ENCODE measurements at places on chromosomes 1 and 21. TPM values are rescaled to one million over a fixed set of nuclear protein-coding genes. Genes with fewer than 3 reads are reported as not detected.

F13B gene
- polyA plus RNA-seq = not detected

RGS8 gene
- 0.06 TPM for polyA plus RNA-seq

NTMT2 gene
- not detected for polyA plus RNA-seq

PTPN22 gene
- 0.53 TPM for polyA plus RNA-seq

TSTD1 gene
- polyA plus RNA-seq = 79.0 TPM

NHLH2 gene
- not detected for polyA plus RNA-seq

KRTAP10-12 gene
- polyA plus RNA-seq = not detected

SELL gene
- 3.3 TPM for polyA plus RNA-seq

GBP4 gene
- polyA plus RNA-seq = 8.5 TPM

FAM72D gene
- 4.1 TPM for polyA plus RNA-seq

DNA sequence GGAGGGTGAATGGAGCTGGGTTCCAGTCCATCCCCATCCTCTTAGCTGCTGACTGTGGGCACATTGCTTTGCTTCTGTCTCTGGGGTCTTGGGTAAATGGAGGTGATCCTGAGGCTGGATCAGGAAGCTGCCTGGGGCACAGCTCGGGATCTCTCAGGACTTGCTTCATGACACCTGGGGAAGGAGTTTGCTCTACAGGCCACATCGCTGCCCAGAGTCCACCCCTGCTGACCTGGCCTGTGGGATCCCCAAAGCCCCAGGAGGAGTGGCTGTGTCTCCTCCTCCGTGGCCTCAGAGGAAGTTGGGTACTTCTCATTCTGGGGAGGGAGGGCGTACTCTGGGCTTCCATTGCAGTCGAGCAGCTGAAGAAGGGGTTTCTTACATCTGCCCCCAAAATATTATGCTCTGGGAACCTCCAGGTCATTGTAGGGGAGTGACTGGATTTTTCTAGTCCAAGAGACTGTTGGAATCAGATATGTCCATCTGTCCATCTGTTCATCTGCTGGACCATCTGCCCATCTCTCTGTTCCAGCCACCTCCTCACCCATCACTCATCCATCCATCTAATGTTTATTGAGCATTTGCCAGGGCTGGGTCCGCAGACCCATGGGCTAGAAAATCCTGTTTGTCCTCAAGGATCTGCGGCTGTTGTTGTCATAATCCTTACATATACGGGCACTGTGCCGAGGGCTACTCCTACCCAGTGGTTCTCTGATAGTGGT, 45.9 kb downstream of the ARHGEF10L start:
- DNase-seq = no peak

- DNase-seq = no peak
Observed at GRCh38 chr1:23567629-23567995, 8.3 kb upstream of the ID3 start.

- peak; percentile 58 for DNase-seq
Observed at GRCh38 chr1:1128454-1129139, 12.7 kb upstream of the C1orf159 start.

DNA sequence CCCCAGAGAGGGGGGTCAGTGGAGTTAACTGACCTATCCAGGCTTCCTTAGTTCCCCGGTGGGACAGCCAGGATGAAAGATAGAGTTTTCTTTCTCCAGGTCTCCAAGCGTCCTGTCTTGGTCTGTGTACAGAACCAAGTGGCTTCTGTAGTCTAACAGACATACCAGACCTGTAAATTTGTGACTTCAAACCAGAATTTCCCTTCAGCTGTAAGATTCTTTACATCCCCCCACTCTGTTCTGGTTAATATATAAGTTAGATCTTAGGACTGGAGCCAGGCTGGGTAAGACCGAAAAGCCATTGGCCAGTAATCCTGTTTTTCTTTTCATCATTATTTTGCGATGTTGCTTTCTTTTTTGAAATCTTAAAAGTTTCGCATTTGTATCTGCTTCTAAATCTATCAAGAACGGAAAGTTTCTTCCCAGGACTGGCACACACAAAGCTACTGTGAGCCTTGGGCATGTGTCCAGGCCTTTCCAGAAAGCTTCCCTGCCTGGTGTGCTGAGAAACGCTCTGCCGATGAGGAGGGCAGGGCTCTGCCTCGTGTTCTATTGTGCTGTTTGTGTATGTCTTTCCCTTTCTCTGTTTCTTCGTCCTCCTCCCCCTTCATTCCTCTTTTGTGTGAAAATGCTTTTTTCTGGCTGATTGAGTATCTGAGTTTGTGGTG, 72.3 kb downstream of the RGL1 start:
- DNase-seq = no peak

- no peak for DNase-seq
Observed at GRCh38 chr1:16099412-16099811, 26.0 kb upstream of the FAM131C start.

DNA sequence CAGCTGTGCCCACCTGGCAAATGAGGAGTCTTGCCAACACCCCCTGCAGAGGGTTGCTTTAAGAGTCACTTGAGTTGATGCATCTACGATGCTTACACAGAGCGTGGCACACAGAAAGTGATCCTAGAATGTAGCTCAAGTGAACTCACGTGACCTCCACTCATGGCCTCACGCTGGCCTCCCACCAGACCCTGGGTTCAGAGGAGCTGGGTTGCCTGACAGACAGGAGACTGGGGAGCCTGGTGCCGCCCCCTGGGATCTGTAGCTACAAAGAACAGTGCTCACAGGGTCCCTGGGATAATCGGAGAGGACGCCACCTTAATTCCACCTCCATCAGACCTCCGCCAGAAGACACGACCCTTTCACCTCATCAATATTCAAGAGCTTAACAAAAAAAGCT, 81.4 kb upstream of the CASZ1 start:
- DNase-seq = no peak

- DNase-seq = no peak
Observed at GRCh38 chr1:147072482-147073432, 99.5 kb downstream of the PRKAB2 start.

DNA sequence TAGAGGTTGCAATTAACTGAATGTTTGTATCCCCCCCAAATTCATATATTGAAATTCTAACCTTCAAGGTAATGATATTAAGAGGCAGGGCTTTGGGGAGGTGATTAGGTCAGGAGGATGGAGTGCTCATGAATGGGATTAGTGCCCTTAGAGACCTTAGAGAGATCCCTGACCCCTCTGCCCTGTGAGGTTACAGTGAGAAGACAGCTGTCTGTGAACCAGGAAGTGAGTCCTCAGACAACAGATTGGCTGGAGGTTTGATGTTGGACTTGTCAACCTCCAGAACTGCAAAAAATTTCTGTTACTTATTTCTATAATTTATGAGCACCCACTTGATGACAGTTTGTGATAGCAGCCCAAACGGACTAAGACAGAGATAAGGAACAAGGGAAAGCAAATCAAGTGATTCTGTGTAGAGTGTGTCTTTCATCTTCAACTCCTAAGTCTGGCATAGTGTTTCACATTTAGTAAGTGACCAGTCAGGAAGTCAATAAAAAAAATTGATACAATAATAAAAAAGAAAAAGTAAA, 30.0 kb upstream of the RWDD3 start:
- DNase-seq = no peak

- no peak for DNase-seq
Observed at GRCh38 chr1:39167632-39168209, 36.8 kb upstream of the MACF1 start.

GRCh38 chr1:31084782-31085569, 19.5 kb upstream of the PUM1 start:
- no peak for DNase-seq

DNA sequence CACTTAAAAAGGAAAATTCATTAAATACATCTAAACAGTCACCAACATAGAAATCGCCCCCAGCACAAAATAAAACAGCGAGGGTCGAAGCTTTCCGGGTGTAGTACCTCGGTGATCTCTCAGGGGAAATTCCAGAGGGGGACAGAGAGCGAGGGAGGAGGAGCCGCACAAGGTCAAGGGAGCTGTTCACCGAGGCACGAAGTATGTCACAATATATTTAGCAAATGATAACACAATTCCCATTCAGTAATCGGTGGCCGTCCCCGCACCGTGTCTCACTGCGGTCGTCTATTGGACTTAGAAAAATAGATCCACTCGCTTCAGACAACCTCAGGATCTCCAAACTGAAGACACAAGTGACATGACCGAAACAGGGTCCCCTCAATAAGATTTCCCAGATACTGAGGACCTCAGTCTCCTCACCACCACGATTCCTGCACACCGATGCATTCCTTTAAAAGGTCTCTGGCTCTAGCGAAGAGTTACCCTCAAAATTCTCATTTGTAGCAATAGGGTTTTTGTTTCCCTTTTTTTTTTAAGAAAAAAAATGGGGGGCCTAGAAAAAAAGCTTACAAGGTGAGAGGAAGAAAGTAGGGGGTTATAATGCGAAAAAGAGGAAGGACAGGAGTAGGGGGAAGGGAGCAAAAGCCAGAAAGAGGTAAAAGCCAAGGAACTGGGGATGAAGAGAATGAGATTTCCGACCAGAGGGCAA, 1.1 kb downstream of the LPGAT1 start:
- peak; percentile 26 for DNase-seq

DNA sequence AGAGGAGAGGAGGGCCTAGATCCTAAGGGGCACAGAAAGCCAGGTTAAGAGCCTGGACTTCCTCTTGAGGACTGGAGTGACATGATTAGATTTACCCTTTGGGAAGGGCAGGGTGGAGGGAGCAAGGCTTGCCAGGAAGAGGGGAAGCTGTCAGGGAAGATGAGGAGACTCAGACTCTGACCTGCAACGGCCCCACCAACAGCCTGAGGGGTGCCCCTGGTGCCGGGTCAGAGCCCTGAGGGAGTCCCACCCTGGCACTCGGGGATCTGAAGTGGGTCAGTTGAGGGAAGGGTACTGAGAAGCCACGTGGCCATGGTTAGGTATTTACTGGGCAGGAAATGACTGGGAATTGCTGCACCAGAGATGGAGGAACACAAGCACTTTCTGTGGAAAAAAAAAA, 9.8 kb downstream of the ECE1 start:
- no peak for DNase-seq

GRCh38 chr1:8090241-8090702, 64.2 kb upstream of the ERRFI1 start:
- DNase-seq = no peak

DNA sequence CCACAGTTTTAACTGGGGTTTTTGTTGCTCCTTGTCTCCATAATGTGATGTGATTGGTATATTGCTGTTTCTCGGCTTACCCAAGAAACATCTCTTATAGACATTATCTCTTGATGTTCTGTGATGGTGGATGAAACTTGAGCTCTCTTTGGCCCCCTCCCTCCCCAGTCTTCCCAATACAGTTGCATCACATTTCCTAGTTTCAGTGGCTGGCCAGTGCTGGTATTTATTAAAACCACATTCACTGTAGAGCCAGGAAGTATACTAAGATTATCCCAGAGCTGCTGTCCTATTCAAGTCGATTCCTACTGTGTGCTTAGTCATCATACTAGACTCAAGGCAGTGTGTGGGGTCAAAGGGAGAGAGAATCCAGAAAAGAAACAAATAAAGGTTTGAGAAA, 244.4 kb downstream of the KAZN start:
- DNase-seq = no peak

DNA sequence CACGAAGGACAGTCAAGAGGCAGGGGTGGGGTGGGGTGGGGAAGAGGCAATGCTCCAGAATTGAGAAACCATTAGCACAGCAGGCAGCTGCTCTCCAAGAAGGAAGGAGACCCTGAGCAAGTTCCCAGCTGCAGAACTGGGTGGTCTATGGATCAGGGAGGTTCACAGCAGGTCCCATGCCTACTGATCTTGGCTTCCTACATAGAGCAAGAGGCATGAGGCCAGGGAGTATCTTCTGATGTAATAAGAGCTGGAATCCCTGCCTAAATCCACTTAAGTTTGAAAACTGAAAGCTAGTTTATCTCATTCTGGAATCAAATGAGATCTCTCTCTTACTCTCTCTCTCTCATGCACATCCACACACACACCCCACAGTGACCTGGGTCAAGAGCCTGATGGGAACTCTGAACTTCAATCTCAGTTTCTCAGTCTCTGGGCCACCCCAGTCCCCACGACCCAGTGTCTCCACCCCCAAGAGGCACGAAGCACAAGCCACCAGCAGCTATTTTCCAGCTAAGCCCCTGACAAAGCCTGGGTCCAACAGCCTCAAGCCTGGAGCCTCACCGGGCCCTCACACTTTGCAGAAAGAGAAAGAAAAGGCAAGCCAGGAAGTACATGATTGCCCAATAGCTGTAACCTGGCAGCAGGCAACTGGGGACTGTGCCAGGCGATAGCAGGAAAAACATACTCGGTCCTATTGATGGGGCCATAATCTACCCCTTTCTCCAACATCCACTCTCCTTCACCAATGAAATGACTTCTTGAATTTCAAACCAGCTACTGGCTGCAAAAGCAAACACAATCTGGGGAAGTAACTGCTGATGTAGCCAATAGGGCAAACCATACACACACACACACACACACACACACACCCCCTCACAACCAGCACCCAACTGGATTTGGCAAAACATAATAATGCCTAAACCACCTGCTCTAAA, 2.2 kb downstream of the NUAK2 start:
- DNase-seq = no peak

DNA sequence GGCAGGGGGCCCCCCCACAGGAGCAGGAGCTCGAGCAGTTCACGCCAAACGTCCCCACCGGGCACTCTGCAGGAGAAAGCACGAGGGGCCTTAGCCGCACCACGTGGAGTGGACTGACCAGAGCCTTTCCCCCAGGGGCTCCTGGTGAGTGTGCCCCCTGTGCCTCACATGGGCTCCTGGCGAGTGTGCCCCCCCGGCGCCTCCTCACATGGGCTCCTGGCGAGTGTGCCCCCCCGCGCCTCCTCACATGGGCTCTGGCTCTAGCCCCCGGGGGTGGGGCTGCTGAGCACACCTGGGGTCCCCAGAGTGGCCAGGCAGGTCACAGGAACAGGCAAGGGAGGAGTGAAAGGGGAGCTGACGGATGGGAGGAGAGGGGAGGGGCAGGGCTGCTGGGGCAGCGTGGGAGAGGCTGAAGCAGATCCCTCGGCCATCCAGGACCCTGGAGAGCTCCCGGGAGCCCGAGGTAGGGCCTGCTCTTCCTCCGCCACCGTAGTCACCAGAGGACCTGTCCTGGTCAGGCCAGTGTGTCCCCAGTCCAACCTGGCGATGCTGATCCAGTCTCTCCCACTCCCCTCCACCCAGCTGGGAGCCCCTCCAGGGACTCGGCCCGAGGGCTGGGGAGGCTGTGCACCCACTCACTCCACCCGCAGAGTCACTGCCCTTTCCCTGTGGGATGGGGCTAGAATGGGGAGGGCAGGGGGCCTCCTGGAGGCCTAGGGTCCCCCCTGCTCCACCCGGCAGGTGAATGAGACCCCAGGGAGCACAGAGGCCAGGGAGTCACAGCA, 47.6 kb downstream of the ARHGEF16 start:
- peak; percentile 85 for DNase-seq

GRCh38 chr1:191889623-191890003, 268.6 kb upstream of the RGS18 start:
- DNase-seq = no peak
